ENCODE measurements at places on chromosomes 13 and 19. TPM values are rescaled to one million over a fixed set of nuclear protein-coding genes. Genes with fewer than 3 reads are reported as not detected.

GRCh38 chr19:45881909-45882528, 3.9 kb downstream of the IRF2BP1 start:
- DNase-seq = no peak

DNA sequence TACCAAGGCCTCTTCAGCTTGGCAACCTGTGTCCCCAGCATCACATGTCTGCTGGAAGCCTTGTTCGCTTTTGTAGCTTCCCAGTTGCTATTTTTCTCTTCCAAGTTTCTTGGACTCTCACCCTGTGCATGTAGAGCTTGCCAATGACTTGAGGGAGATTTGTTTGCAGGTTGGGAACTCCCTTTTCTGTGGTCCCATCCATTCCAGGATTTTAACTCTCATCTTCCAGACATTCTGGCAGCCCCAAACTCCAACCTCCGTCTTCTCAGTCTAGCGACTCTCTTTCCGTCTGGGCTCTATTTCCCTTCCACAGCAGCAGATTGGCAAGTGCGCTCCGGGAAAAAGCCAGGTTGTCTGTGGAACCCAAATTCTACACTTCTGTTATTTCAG, 9.0 kb downstream of the PLAUR start:
- DNase-seq = no peak

GRCh38 chr13:99269627-99270241, 11.6 kb upstream of the GPR18 start:
- DNase-seq = no peak

DNA sequence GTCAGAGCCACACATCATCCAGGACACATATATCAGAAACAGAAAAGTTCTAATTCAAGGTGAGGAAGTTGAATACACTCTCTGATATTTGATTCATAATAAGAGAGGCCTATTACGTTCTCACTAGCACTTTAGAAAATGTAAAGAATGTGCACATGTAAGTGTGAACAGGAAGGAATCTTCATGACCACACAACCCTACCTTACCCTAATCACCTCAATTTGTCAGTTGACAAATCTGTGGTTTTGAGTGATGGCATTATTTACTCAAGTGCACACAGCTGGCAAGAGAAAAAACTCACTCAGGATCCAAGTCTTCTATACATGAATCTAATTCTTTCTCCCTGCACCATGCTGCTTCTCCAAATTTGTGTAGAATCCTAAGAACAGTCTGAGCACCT, 445.8 kb downstream of the SUCLA2 start:
- DNase-seq = no peak

DNA sequence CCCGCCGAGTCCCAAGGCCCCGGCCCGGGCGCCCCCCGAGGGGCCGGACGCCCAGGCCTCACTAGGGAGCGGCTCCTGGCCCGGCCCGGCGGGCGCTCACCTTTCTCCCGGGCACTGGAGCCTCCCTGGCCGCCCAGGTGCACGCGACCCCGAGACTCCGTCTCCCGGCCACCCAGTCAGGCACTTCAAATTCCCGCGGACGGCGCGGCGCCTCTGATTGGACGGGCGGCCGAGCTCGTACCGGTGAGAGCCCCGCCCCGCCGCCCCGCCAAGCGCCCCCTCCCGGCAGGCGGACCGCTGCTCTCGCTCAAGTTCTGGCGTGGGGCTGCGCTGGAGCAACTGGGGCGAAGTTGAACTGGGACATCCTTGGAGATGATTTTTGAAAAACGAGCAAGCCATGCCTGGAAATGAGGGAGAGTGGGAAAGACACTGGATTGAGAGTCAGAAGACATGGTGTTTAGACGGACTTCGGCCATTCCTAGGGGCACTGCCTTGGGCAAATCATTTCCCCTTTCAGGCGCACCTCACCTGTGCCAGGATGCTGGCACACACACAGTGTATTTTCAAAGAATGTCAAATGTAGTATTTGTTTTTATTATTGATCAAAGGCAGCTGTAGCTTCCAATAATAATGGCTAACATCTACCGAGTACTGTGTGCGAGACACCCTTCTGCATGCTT, 485.3 kb downstream of the UQCRFS1 start:
- no peak for DNase-seq

GRCh38 chr13:39417643-39418042, 185.3 kb downstream of the LHFPL6 start:
- DNase-seq = peak; percentile 47

- DNase-seq = no peak
Observed at GRCh38 chr13:47869776-47870175, 131.3 kb downstream of the SUCLA2 start.

DNA sequence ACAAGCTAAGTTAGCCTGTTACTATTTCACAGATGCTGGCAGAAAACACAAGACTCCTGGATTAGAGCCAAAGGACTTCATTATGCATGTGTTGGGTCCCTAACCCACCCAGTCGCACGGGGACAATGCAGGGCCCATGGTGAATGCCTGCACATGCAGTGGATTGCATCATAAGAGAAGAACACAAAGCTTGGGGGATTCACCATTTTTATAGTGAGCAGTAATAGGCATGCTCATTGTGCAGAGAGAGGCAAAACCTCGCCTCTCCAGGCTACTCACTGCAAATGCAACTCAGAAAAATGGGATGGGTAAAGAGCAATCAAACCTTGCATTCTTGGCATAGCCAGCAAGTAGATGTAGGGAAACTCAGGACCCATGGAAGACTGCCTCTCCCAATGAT, 115.8 kb downstream of the DIAPH3 start:
- DNase-seq = no peak

ZGLP1 gene
- 0.91 TPM for total RNA-seq

DNA sequence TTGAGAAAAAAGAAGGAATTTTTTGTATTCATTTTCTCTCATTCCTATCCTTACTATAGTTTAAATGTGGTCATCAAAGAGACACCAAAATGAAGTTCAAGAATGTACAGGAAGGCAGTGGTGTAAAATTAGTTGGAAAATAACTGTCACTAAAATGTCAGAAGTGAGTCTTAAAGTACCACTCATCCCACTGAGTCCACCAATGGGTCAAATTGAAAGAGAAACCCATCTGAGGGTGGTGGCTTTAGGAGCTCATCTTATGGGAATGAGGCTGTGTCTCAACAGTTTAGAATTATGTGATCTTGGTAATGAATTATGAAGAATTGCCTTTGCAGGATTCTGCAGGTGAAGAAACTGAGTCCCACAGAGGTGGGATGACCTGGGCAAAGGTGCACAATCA, 403.5 kb downstream of the FGF9 start:
- no peak for DNase-seq

GRCh38 chr19:44757057-44757734, 8.7 kb downstream of the BCL3 start:
- DNase-seq = peak; percentile 84

PRODH2 gene
- total RNA-seq = not detected

METTL21C gene
- total RNA-seq = not detected

DNA sequence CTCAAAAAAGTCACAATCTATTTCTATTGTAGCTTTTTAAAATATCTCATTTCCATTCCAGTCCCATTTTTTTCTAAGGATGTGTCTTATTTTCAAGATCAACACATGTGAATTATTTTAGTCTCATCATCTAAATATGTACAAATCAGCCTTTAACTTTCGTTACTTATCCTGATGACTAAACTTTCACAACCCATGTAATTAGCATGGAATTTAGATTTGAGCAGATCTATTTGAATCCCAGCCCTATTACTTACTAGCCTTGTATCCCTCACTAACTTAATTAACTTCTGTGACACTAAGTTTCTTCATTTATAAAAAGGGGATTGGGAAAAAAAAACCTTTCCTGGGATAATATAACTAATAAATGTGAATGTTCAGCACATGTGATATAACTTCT, 81.1 kb downstream of the UFM1 start:
- no peak for DNase-seq

All from Right ventricle myocardium superior (tissue), 1 donor.